ENCODE measurements at places on chromosomes 12 and 14. TPM values are rescaled to one million over a fixed set of nuclear protein-coding genes. Genes with fewer than 3 reads are reported as not detected.

KCNK10 gene
- total RNA-seq: not detected

TMEM119 gene
- total RNA-seq: 3.4 TPM

MMP17 gene
- total RNA-seq: 0.78 TPM

CISTR gene
- 0.75 TPM for total RNA-seq

DERA gene
- total RNA-seq: 19.4 TPM

LRRC23 gene
- 13.3 TPM for total RNA-seq

EFS gene
- total RNA-seq: 3.7 TPM

FAM90A1 gene
- not detected for total RNA-seq

LBHD2 gene
- not detected for total RNA-seq

- DNase-seq: no peak
These were observed 66.4 kb downstream of the ITPK1 start for GRCh38 chr14:93049315-93049714.

- no peak for DNase-seq
These were observed 64.4 kb downstream of the RGS6 start for GRCh38 chr14:71996610-71997009.

- DNase-seq: no peak
These were observed 23.7 kb upstream of the CERS5 start for GRCh38 chr12:50190859-50191258.

GRCh38 chr12:52871291-52872039 lies 22.7 kb upstream of the KRT78 start:
- no peak for DNase-seq

GRCh38 chr14:105028251-105028927 lies 7.5 kb upstream of the CDCA4 start:
- no peak for DNase-seq

DNA sequence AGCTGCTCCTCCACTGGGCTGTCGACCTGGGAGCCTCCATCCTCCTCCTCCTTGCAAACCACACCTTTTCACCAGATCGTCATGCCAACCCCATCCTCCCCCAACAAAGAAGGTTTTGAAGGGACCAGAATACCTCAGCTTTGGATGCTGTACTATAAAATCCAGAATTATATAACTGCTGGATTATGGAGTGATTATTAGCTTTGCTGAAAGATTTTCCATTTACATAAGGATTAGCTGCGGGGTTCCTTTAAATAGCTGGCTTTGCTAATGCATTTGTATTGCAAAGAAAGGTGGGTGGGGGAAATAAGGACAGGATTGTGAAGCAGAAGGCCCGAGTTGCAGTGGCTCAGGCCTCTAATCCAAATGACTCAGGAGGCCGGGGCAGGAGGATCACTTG lies 36.6 kb downstream of the ESRRB start:
- no peak for DNase-seq

GRCh38 chr14:90034156-90034555 lies 27.6 kb upstream of the KCNK13 start:
- no peak for DNase-seq

DNA sequence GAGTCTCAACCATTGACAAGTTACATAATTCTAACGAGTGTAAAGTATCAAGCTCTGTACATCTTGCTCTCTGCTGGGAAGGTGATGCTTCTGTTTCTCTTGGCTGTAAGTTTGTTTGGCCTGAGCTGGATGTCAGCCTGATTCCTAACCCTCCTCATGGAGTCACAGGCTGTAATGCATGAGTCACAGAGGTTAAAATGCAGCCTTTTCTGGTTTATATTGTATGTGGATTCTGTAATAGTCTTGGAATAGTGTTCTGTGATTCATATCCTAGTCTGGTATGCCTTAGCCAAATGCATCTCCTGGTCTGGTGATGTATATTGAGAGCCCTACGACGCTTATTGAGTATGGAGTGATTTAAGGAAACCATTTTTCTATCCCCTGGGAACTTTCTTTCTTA lies 104.5 kb upstream of the FRMD6 start:
- no peak for DNase-seq

GRCh38 chr12:66388517-66388916 lies 86.2 kb downstream of the HELB start:
- no peak for DNase-seq

DNA sequence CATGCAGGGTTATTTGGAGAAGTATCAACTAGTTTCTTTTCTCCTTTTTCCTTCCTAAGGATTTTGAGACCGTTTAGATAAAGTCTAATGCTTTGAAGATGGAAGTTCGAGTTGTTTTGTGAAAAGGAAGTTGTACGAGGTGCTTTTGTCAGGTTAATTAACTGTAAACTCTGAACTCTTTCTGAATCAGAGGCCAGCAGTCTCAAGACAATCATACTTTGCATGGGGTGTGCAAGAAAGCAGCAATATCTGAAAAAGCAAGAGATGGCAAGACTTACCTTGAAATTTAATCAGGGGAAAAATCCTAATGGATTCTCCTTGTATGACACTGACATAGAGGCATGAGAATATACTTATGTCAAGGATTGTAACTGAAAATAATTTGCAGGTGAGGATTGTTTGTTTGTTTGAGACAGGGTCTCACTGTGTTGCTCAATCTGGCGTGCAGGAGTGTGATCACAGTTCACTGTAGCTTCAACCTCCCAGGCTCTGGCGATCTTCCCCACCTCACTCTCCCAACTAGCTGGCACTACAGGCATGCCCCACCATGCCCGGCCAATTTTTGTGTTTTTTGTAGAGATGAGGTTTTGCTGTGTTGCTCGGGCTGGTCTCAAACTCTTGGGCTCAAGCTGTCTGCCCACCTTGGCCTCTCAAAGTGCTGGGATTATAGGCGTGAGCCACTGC lies 170.2 kb upstream of the HMGA2 start:
- DNase-seq: no peak

GRCh38 chr14:75885829-75886228 lies 96.0 kb downstream of the TGFB3 start:
- DNase-seq: no peak

GRCh38 chr12:106274575-106275121 lies 26.8 kb upstream of the CKAP4 start:
- no peak for DNase-seq

DNA sequence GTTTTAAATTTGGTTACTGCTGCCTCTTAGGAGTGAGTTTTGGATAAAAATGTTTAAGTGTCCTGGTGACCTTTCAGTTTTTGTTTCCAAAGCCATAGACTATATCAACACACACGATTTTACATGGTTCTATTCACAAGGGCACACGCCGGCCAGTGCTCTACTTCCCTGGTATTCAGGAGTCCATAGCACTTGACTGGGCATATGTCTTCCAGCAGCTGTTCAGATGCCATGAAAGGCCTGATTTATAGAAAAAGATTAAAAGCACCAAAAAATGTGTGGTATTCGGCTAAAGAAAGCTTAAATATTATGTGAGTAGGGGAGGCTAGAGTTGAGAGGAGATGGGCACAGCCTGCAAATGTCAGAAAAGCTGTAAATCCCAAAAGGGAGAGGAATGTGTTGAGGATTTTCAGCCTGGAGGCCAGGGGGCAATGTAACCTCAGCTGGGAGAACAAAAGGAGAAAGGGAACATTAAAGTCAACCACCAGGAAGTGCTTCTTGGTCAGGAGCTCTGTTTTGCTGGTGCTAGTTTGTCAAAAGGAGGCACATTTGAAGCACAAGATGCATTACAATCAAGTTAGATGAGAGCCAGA lies 478.4 kb downstream of the RAD51B start:
- DNase-seq: no peak

DNA sequence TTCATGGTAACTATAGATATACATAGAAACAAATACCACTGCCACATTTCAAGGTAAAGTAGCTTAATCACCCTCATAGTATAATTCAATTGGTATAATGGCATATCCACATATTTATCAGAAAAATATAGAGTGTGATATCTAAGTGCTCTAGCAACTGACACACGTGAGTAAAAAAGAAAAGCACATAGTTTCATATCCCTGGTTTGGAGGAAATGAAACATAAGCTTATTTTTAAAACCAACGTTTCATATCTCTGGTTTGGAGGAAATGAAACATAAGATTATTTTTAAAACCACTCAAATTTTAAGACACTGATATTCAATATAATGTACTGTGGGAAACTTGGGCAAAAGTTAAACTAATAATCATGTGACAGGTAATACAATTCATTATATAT lies 2.1 kb downstream of the OR6C70 start:
- DNase-seq: no peak

DNA sequence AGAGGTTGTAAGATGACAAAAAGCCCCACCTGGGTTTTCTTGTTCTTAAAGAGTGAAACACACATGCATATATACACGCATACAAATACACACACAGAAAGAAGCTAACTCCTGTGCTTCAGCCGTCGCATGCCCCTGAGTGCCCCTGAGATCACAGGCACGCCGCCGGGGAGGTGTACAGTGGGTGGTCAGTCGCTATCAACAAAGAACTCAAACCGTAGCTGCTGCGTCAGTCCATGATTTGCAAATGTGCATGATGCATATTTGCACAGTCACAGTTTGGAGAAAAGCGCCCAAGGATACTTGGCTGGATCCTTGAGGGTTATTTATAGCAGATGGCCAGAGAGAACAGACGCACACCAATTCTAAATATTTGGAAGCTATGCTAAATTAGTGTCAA lies 206.9 kb downstream of the TMEM132D start:
- no peak for DNase-seq

GRCh38 chr12:95857799-95858198 lies 953 bp upstream of the SNRPF start:
- no peak for DNase-seq

- DNase-seq: no peak
These were observed 17.8 kb downstream of the OLR1 start for GRCh38 chr12:10154145-10154496.

DNA sequence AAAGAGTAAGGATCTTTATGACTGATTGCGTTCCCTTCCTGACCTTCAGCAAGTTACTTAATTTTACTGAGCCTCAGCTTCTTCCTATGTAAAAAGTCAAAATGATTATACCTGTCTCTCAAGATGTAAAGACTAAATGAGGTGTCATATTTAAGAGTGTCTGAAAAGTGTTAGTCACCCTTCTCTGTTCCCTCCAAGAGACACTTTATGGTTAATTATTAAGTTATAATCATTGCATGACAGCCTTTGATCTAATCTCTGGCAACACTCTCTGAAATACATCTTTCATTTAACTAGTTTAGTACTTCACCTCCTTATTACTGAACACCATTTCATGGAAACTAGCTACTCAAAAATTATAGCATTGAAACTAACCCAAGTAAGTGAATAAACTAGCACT lies 54.8 kb downstream of the BMAL2 start:
- no peak for DNase-seq

DNA sequence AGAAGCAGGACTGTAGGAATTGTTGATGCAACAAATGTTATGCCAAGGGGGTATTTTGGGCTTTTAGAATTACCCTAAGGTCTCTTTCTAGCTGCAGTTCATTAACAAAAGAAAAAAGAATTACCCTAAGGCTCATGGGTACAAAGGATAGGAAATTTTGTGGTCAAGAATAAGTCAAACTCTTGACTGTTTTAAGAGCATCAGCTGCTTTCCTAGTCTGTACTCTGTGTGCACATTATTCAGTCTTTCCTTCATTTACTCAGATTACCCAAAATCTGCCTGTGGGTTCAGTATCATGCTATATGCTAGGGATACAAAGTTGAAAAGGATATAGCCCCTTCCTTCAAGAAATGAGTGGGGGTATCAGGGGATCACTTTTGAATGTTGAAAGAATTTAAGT lies 36.5 kb upstream of the CCDC88C start:
- DNase-seq: no peak

DNA sequence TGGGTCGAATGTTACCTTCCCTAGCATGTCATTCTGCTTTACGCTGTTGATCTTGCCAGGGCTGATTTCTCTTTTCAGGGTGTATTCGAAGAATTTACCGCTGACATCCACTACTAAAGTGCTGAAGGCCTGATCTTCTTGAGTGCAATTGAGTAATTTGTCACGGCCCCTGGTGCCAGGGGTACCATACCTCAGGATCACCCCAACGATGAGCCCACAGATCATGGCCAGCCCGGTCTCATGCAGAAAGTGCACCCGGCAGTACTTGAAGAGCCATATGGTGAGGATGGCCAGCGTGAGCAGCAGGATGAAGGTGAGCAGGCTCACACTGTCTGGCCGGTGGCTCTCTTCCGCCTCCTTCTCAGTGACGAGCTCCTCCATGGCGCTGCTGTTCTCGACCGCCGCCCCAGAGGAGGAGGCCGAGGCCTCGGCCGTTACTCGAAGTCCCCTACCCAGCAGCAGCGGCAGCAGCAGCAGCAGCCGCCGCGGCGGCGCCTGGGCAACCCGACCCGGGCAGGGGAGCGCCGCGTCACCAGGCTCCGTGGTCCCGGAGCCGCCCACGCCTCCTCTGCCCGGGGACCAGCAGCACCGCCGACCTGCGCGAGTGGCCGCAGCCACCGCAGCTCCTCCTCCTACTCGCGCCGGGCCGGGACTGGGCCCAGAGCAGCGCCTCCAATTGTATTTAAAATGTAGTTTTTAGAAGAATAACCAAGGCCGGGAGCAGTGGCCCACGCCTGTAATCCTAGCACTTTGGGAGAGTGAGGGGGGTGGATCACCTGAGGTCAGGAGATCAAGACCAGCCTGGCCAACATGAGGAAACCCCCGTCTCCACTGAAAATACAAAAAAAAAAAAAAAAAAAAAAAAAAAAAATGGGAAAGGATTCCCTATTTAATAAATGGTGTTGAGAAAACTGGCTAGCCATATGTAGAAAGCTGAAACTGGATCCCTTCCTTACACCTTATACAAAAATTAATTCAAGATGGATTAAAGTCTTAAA lies 58.5 kb upstream of the TMPO start:
- peak; percentile 77 for DNase-seq

DNA sequence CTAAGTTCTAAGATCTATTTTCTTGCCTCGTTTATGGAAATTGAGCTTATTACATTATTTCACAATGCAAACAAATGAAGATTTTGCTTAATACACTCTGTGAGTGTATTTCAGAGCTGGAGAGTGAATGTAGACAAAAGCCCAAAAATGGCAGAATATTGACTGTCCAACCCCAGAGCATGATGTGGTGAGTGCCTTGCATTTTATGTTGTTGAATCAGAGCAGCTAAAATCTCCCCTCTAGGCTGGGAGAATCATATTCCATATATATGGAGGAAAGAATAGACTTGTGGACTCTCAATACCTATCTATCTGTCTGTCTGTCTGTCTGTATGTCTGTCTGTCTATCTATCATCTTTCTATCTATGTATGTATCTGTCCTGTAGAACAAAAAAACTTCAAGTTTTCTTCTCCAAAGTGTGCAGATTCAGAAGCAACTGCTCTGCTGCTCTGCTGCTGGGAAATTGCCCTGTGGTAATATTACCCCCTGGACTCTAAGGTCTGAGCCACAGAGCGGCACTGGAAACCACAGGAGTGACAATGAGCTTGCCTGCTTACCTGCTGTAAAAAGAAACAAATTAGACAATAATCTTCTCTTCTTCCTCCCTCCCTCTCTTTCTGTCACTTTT lies 209.4 kb upstream of the PRICKLE1 start:
- DNase-seq: no peak

- DNase-seq: no peak
These were observed 170.0 kb upstream of the PRMT8 start for GRCh38 chr12:3320881-3321509.

- no peak for DNase-seq
These were observed 990 bp upstream of the TPI1 start for GRCh38 chr12:6866163-6866919.

GRCh38 chr12:24608637-24609285 lies 340.1 kb downstream of the BCAT1 start:
- DNase-seq: no peak

- no peak for DNase-seq
These were observed 98.7 kb upstream of the ARHGAP5 start for GRCh38 chr14:31978423-31978822.
